ENCODE measurements at places on chromosomes 4 and X.

DNA sequence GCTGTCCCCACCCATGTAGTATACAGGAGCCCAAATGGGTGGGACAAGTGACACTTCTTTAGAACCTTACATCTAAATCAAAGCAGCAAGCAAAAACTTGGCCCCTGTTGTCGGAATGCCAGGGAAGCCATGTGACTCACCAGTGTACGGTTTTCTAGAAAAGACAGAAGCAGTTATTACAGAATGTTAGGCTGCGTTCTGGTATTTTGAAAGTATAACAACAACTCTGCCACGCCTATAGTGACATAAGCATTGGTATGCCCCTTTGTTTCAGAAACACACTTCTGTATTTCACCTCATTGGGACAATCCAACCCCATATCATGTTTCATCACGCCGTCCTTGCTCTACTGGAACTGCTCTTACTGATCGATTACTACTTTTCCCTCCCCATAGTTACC is 14.8 kb downstream of the PDHA1 start:
- no peak for DNase-seq

- DNase-seq: no peak
Measured at GRCh38 chrX:13276991-13277390, 42.9 kb downstream of the ATXN3L start.

- no peak for DNase-seq
Measured at GRCh38 chr4:138775890-138776289, 239.7 kb upstream of the NOCT start.

- DNase-seq: no peak
Measured at GRCh38 chrX:102338162-102338561, 91.2 kb downstream of the NXF2 start.

DNA sequence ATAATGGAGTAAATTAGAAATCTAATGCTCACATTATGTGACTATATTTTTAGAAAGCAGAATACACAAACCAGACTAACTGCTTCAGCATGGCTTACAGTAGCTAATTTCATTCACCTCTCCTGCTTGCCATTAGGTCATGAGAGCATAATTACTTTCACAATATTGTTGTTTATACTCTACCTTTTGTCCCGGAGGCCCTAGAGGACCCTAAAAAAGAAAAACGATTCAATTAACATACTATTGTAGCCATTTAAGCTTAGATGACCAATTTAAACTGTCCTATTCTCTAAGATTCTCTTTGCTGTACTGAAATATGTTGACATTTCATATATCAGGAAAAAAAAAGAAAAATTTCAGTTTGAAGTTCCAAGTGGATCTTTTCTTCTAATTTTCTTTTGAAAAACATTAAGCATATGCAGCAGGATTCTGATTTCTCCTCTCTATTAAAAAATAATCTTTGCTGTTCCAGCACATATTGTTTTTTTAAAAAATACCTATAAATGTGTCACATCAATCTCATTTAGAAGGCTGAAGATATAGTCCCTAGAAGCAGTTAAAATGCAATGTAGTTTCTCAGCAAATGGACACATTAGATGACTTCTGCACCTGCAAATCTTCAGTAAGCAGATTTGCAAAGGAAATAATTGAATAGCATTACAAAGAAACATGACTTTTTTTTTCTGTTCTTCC is 157.7 kb upstream of the ETNPPL start:
- no peak for DNase-seq

DNA sequence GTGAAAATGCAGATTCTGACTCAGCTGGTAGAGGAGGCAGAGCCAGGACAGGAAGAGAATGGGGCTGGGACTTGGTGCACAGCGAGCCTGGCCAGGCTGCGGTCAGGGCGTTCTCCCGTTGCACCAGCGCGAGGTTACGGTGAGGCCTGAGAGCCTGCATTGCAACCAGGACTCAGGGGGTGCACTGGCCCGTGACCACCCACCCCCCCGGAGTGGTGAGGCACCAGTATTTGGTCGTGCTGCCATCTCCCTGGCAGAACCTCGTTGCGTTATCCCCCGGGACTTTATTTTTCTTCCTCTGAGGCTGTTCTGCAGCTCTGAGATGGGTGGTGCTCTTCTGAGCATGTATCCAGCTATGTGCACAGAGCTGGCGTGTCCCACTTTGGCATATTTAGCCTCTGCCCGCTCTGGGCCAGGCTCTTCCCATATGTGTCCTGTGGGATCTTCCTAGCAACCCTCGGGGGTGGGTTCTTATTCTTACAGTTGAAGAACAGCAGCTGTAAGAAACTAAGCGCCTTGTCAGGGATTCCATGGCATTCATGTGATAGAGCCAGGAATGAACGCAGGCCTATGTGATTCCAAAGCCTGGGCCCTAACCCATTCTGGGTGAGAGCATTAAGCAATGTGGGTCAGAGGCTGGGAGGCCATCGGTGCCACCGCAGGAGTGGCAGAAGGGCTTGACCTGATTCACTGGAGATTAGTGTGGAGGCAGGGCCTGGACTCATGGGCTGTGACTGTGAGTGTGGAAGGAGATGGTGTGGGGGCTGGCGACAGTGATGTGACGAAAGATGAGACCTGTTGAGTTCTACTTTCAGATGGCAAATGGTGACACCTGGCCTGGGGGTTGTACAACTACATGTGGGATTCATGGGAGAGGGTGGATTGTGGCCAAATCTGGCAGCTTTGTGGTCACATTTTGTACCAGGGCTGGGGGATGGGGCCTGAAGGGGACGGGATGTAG is 3.1 kb downstream of the TADA2B start:
- DNase-seq: no peak

GRCh38 chr4:106766519-106766918 is 269.6 kb downstream of the DKK2 start:
- DNase-seq: no peak

DNA sequence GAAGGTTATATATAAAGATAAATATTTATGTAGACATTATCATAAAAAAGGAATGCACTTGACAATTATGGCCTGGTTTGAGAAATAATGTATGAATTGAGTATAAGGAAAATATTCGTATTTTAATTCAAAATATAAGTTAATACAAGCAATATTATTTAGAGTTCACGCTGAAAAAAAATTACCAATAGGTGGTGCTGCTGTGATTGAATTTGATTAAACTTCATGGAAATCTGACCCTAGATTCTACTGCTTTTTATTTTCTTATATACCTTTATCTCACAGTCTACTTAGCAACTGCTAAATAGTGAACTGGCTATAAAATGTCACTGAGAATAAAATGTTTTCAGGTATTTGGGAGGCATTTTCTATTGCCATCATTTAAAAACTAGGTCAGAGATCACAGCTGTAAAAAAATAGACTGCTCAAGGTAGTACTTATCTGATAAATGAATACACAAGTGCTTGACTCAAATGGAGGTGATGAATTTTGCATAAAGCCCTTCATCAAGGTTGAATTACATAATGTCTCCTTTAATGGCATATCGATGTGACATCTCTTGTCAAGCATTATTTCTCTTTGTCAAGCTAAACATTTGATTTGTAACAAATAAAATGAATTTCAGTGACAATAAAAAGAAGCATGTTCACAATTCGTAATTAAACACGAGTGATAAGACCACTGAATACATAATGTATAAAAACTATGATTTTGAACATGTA is 1638.8 kb upstream of the PCDH7 start:
- DNase-seq: peak; percentile 16

DNA sequence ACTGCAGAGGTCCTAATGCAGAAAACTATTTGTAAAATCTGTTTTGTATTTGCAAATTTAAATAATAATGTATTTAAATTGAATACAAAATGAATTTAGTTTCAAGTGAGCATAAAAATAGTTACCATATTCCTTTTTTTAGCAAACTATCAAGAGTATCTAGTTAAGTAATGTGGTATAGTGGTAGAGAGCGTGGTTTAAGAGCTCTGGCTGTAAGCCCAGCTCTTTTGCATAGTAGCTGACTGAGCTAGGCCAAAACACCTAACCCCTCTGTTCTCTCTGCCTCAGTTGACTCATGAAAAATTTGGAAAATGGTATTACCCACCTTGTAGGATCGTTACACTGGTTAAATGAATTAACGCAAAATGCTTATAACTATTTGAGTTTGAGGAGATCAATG is 18.1 kb upstream of the ADAD1 start:
- no peak for DNase-seq

GRCh38 chrX:37320541-37321203 is 28.5 kb upstream of the PRRG1 start:
- no peak for DNase-seq

GRCh38 chr4:121764303-121764701 is 662 bp downstream of the SMIM43 start:
- no peak for DNase-seq

DNA sequence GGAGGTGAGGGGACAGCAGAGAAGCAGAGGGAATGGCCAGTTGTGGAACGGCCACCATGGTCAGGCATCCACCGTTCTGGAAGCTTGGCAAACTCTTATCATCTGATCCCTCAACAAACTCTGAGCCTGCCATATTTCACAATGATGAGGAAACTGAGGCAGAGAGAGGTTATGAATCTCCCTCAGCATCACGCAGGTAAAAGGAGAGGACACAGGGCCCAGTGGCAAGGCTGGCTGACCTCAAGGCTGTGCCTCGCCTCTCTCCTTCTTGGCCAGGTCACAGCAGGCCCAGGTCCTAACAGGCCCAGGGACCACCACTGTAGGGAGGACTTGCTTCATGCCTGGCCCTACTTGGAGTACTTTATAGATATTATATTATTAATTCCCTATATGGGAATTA is 242.8 kb downstream of the EVC2 start:
- DNase-seq: no peak

DNA sequence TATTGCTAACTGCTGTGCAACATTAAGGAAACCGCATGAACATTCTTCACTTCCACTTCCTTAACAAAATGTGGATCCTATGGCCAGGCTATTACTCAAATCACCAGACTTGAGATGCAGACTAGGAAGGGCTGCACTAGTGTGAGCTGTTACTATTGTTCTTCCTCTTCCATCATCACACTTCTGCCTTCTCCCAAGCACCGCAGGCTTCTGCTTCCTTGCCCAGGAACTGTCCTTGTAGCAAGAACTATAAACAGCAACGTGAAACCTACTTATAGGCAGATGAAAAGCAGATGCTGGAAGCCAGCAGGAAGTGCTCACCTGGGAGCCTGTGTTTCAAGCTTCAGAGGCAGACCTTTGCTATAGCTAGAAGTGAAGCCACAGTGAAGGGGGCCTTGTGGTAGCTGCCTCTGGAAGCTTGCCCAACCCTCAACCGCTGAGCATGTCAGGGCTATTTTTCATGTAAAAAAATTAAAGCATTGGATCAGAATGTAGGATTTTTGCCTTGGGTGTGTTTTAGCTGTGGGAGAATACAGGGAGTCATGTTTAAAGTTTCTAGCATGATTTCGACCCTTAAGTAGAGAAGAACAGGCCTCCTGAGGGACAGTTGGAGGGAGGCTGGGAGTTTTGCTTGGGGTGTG is 43.9 kb downstream of the CLNK start:
- DNase-seq: no peak

- no peak for DNase-seq
Measured at GRCh38 chr4:77147079-77147782, 9.8 kb upstream of the CCNG2 start.

DNA sequence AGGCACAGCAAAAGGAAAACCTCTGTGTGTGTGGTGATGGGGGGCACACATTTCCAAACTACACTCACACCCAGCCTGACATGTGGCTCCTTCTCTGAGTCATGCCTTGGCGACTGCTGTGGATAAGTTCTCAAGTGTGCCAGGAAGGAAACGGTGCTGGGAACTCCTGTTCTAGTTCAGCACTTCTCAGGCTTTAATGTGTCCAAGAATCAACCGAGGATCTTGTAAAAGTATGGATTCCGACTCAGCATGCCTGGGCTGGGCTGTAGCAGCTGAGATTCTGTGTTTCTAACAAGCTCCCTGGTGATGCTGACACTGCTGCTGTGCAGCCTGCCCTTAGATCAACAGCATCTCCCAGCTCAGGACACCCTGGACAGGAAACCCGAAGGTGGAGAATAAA is 20.2 kb downstream of the CLNK start:
- peak; percentile 86 for DNase-seq

Data from H4 (cell line).